Progenitor cell of endocrine pancreas (in vitro differentiated cells): ENCODE measurements at places on chromosomes 3 and 15.

GRCh38 chr3:11803977-11804892 is 42.5 kb downstream of the TAMM41 start:
- peak; percentile 11 for DNase-seq

DNA sequence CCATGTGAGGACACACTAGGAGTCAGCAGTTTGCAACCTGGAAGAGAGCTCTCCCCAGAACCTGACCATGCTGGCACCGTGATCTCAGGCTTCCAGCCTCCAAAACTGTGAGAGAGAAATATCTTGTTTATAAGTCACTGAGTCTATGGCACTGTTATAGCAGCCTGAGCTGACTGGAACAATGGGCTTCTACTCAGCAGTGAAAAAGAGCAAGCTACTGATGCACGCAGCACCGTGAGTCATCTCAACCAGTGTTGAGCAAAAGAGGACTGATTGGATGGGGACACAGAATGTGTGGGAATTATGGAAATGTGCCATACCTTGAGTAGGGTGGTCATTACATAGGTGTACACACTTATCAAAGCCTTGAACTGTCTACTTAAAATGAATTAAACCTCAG is 230.4 kb downstream of the PLCL2 start:
- no peak for DNase-seq

GRCh38 chr3:72887705-72888545 is at the start of gene GXYLT2:
GXYLT2 (plus strand) TSS chr3:72888046; CDS start chr3:72888234, 188 bp downstream.
- peak; percentile 57 for DNase-seq

- DNase-seq = no peak
Observed at GRCh38 chr3:124092811-124093210, 100.9 kb upstream of the ROPN1 start.

DNA sequence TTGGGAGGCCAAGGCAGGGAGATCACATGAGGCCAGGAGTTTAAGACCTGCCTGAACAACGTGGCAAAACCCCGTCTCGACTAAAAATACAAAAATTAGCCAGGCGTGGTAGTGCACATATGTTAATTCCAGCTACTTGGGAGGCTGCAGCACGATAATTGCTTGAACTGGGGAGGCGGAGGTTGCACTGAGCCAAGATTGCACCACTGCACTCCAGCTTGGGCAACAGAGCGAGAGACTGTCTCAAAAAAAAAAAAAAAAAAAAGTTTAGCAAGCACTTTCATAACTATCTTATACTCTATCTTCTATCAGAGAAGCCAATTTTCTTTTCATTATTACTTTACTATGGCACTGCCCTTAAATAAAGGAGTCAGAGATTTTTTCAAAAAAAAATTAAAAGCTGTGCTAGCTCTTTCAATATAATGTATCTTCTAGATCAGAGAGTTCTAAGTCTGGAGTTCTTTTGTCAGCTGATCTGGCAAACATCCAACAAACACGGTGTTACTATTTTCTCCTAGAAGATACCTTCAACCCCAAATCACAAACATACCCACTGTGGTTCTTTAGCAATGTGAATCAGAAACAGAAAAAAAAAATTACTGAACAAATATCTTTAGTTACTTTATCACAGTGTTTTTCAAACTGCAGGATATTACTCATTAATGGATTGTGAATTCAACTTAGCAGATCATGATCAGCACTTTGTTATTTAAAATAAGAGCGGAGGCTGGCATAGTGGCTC is 3.0 kb downstream of the ZNF770 start:
- no peak for DNase-seq

DNA sequence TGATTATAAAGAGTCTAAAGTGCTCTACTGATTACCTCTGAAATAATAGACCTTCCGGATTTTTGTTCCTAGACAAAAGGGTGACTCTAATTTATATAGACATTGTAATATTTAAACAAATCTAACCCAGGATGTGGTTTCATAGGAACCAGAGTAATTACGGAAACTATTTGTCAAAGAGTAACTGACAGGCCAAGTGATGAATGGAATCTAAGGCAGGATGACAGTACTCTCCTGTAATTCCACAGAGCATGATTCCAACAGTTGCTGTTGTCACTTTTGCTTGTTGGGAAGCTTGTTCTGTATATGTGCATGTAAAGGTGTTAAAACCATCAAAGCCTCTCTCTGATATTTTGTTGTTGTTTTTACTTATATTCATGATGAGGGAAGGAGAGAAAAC is 1141.0 kb downstream of the IGSF11 start:
- no peak for DNase-seq

DNA sequence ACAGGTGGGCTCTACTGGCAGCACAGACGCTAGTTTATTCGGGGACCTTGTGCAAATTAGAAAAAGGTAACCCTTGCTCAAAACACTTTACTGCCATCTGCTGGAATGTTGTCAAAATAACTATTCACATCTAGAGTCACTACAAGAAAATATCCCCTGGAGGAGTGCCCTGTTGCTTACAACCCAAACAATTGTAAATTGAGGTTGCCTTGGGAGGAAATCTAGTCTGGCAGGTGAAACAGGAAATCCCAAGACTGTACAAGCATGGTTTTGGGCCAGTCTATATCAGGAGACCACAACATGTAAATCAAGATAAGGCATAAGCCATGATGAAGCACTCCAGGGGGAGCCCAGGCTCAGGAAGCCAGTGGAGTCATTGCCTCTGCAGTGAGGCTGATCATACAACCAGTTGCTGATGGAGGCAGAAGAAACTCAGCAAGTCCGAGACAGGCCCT is 136.8 kb upstream of the ACP3 start:
- DNase-seq = no peak

GRCh38 chr3:126927401-126927750 is 55.5 kb upstream of the PLXNA1 start:
- no peak for DNase-seq

DNA sequence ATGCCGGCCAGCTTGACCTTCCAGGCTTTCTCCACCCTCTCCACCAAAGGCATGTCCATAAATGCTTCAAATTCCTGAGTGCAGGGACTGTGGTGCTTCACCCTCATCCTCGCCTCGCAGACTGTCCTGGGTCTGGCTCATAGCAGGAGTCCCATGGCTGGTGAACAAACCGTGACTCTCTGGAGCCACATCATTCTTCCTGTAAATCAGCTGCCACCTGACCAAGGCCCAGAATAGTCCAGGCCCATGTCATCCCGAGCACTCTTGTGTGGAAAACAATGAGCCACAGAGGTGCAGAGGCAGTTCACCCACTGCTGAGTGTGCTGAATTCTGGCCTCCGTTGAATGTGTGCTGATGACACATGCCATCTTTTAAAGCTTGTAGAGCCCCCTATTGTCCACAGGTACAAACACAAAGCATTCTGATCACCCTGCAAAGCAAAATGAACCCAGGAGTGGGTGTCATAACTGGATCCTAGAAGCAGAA is 68.6 kb downstream of the ABHD5 start:
- no peak for DNase-seq

DNA sequence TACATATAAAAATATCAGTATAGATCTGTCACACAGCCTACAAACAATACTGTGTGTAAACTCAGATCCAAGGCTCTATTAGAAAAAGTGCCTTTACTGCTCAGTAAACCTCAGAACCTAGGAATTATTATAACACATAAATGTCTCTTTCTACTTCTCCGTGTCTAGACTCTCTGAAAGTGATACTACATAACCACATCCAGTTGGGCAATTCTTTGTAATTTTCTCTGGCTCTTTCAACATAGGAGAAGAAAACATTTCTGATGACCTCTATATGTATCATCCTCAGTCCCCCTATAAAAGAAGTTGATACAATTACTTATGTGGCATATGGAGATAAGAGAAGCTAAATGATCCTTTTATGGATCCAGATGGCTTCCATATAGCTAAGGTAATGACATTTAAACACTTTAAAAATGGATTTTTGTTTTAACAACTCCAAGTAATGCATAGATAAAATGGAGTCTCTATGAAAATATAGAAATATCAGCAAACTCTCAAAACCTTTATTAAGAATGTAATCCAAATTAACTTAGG is 104.5 kb downstream of the LSAMP start:
- DNase-seq = no peak

DNA sequence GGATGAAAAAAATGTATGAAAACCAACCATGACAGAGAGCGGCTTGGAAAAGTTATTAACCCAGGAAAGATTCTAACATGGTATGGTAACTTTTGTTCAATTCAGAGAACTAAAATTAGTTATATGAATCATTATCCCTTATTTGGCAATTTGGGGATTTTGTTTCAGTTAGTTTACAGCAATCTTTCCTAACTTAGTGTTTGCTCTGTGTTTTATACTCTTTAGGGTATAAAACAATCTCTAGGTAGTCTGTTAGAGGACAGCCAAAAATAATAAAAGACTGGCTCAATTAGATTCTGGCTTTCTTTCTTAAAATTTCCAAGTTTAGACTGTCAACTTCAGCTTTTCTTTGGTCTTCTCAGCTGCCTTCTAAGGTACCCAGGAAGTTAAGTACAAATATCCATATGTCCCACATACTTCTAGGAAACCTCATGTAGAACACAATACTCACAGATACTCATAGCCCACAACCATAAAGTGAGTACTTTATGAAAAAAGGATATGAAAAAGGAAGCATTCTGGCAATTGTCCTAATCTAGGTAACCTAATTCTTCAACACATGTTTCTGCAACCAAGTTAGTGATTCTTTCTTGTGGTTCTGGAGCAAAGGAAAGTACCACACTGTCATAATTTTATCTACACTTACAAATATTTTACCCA is 849.3 kb downstream of the ROBO1 start:
- no peak for DNase-seq

GRCh38 chr3:134796281-134797056 is 1.4 kb downstream of the EPHB1 start:
- DNase-seq = no peak

DNA sequence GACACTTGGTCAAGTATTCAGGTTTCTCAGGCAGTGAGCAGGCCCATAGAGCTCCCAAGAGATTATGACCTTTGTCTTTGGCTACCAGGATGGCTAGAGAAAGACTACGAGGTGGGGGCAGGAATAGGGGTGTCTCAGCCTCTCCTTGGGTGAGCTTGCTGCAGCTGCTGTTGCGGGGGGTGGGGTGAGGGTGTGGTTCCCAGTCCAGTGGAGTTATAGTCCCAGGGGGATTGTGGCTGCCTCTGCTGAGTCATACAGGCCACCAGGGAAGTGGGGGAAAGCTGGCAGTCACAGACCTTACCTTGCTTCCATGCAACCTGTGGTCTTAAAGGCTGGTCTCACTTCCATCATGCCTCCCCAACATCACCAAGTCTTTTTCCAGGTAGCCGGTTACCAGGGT is 31.7 kb downstream of the ATP2C1 start:
- no peak for DNase-seq

GRCh38 chr3:78348664-78349063 is 1308.8 kb downstream of the ROBO2 start:
- DNase-seq = no peak

- DNase-seq = no peak
Observed at GRCh38 chr3:330494-331115, 134.0 kb downstream of the CHL1 start.

DNA sequence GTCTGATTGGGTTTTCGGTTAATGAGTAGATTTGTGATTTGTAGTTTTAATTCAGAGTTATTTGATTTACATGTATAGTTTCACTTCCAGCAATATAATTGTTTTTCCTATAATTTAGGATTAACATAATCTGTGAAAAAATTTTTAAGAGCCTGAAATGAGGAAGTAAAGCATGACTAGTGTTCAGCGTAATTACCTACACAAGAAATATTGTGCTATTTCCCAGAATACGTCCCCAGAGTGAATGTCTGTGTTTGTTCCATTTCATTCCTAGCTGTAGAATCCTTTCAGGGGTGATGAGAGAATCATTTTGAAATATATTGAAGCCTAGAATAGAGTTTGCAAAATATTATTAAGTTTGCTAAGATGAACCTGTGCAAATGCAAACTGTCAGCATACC is 247.1 kb downstream of the BBX start:
- no peak for DNase-seq

GRCh38 chr3:180329187-180329586 is 272.8 kb upstream of the TTC14 start:
- no peak for DNase-seq
